Uterus (tissue), 4 donors: ENCODE measurements at places on chromosomes 6 and 20. TPM values are rescaled to one million over a fixed set of nuclear protein-coding genes. Genes with fewer than 3 reads are reported as not detected.

PI3 gene
- total RNA-seq = not detected

SYCP2L gene
- total RNA-seq = 3.5 TPM

- no peak for DNase-seq
These were observed 83.2 kb downstream of the GCLC start for GRCh38 chr6:53461696-53462095.

- DNase-seq = no peak
These were observed 2.8 kb downstream of the DBNDD2 start for GRCh38 chr20:45410887-45411286.

DNA sequence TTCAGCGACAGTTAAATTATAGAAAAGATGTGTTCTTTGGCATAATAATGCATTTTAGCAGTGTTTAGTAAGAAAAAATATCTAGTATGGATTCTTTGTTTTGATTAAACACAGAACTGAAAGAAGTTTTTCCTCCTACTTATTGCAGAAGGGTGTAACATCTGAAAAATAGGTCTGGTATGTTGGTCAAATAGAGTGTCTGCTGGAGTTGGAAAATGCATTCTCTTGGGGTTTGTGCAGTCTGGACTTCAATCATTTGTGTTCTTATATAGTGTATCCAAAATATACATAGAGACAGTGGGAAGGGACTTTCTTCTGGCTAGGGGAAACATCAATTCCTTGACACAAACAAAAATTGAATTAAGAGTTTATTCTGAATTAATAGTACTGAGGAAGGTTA, 132.4 kb upstream of the MAN1A1 start:
- DNase-seq = no peak

DNA sequence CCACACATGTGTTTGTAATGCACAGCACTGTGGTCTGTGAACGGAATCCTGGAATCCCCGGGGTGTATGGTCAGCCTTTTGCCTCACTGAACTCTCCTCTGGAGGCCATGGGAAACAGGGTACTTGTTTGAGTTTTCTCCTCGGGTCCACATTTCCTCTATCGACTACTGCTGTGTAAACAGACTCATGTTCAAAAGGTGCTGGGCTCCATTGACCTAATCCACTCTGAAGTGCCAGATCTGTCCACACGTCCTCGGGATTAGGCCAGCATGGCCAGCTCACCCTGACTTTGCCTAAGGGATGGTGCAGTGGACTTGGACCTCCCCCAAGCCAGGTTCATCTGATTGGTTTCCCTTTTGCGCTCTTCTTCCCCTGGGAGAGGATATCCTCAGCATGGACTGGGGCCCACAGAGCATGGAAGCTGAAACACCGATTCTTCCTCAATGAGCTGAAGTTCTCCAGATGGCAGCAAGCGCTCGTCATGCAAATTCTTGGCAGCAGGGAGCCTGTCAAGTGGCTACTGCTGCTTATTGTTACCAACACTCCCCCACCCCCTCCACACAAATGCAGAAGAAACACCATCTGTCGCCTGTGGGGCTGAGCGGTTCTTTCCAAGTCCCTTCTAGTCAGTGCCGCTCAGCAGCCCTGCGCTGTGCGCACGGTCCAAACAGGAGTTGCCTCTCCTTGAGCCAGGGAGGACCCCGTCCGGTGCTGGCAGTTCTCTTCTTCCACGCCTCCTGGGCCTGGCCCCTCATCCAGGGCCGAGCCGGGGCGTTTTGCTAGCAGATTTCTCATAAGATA, 292.6 kb upstream of the MARCKS start:
- peak; percentile 77 for DNase-seq
